Hepatocyte (in vitro differentiated cells): ENCODE measurements at places on chromosomes 3 and 15. TPM values are rescaled to one million over a fixed set of nuclear protein-coding genes. Genes with fewer than 3 reads are reported as not detected.

AMIGO3 gene
- total RNA-seq: 0.57 and 0.76 TPM in 2 replicates

SLCO2A1 gene
- 2.2 and 2.3 TPM in 2 replicates for total RNA-seq

RAD51 gene
- total RNA-seq: 2.0 and 5.0 TPM in 2 replicates

TMEM266 gene
- total RNA-seq: 1.8 and 1.9 TPM in 2 replicates

LCTL gene
- not detected in 2 replicates for total RNA-seq

DNA sequence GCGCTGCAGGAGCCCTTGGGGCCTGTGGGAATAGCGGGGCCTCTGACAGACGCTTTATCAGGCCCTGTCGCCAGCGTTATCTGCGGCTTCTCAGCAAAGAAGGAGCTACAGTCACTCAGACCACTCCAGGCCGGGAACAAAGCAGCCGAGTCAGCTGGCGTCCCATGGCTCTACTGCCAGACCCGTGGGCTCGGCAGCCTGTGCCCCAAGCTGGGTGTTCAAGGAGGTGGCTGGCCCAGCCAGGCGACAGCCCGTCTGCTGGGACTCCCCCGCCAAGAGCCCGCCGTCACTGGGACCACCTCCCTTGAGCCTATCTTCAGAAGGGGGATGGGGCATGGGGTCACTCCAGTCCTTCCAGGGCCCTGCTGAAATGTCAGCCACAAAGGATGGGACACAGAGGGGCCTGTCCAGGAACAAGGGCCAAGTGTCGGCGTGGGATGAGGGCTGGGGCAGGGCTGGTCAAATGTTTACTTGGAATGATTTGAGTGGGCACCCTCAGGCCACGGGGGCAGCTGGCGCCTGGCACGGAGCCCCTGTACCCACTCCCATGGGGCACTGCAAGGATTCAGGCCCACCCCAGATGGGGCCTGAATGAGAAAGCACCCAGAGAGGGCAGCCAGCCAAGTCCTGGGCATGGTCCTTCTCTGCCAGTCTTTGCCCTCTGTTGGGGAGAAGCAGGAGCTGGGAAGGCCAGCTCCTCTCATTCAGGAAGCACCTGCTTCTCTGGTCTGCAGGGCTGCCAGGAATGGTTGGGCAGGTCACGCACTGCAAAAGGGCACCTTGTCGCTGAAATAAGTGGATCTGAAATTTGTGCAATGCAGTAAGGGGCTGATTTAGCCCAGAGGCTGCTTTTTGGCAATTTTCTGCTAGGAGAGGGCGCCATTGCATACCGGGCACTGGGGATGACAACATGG lies 148.3 kb downstream of the SMAD6 start:
- no peaks in the 10 kb centered on the region for H3K27me3 ChIP-seq
- H3K4me1 ChIP-seq: peaks cover 38% of the 10 kb centered on the region
- no peak overlapping the region for H3K4me3 ChIP-seq
- no peaks in the 10 kb centered on the region for H3K36me3 ChIP-seq

DNA sequence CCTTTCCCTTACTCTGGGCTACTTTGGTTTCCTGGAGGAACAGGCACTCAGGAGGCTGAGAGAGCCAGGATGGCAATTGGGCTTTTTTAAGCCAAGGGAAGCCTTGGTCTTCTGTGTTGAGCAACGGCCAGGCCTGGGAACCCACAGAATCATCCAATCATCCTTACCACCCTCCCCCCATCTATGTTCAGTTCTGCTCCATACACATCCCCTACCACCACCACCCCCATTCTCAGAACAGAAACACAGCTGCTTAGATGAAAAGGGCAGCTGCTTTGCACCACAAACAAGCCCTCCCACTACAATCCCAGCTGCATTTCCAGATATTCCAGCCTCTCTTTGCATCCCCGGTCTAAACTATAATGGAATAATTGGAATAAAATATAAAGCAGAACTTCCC lies 21.0 kb downstream of the SEMA5B start:
- no peak overlapping the region for H3K27ac ChIP-seq
- H3K27me3 ChIP-seq: peaks cover 8% of the 10 kb centered on the region
- H3K36me3 ChIP-seq: no peaks in the 10 kb centered on the region
- DNase-seq: no peak

GRCh38 chr3:139982404-139982803 lies 47.4 kb downstream of the CLSTN2 start:
- H3K4me1 ChIP-seq: no peaks in the 10 kb centered on the region
- H3K4me3 ChIP-seq: no peak overlapping the region
- H3K27ac ChIP-seq: no peak overlapping the region
- H3K27me3 ChIP-seq: peaks cover 15% of the 10 kb centered on the region
- peak; percentile 13 for DNase-seq
